ENCODE measurements at places on chromosomes 3 and 15.

- DNase-seq, result no peak
These were observed 55.7 kb downstream of the SPSB4 start for GRCh38 chr3:141106842-141107241.

- DNase-seq, result no peak
These were observed 235.3 kb upstream of the ST8SIA2 start for GRCh38 chr15:92158426-92158825.

GRCh38 chr3:28781053-28781452 lies 432.4 kb upstream of the AZI2 start:
- DNase-seq, result no peak

GRCh38 chr3:49805367-49805782 lies 2.3 kb downstream of the INKA1 start:
- DNase-seq, result peak; percentile 57

DNA sequence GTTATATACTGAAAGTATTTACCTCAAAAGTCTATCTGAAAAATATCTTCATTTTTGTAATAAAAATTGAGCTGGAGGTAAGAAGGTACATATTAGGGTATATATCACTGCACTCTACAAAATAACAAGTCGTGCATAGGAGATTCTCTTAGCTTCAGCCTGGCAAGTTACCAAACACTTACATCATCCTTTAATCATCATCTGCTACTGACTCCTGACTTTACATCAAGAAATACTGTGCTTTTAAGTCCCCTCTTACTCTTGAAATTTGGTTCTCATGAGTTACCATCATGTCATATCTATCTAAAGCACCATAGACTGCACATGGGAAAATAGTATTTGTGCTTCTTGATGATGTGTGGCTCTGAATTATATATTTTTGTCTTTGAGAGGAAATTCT lies 50.8 kb downstream of the LYSMD4 start:
- no peak for DNase-seq

GRCh38 chr3:9565316-9565715 lies 11.7 kb upstream of the LHFPL4 start:
- DNase-seq, result no peak

DNA sequence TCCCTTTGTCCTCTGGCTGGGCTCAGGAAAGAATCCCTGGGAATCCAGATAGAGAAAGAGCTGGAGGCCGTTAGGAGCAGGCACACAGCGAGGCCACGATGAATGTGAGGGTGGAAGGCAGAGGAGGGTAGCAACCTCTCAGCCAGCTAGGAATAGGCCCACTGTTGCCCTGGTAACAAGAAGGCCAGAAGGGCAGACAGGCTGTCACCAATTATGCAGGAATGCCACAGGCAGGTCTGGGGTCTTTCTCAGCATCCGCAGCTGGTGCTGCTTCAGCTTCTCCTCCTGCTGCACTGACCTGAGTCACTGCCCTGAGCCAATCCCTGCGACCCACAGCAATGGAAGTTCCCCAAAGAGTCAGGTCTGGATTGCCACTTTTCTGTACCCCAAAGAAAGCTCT lies 62.8 kb upstream of the C3orf80 start:
- no peak for DNase-seq

GRCh38 chr15:87154761-87155160 lies 1075.1 kb downstream of the AGBL1 start:
- DNase-seq, result no peak

- no peak for DNase-seq
These were observed 245.3 kb downstream of the MYRIP start for GRCh38 chr3:40054568-40055222.

DNA sequence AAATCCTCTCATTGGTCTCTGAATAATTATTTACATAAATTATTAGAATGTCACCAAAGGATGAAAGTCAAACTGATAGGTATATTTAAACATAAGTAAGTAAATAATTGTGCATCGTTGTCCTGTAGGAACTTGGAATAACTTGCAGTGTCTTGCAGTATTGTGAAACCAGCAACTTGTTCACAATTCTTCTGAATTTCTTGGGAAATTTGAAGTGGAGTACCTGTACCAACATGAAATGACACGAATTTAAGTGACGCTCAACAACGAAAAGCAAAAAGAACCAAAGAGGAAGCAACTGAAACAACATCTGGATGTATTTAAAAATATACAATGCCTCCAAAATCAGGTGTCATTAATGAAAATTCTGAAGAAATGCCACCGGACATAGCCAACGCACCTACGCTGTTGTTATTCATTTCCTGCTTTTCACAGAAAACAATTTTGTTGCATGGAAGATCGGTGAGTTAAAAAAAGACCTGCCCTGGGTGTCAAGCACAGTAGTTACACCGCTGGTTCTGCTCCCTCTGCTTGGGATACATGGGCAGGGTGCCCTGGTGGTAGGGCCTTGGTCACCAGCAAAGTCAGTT lies 112.5 kb downstream of the RPLP1 start:
- no peak for DNase-seq

GRCh38 chr15:81293728-81294515 lies 30.0 kb downstream of the STARD5 start:
- DNase-seq, result peak; percentile 57

DNA sequence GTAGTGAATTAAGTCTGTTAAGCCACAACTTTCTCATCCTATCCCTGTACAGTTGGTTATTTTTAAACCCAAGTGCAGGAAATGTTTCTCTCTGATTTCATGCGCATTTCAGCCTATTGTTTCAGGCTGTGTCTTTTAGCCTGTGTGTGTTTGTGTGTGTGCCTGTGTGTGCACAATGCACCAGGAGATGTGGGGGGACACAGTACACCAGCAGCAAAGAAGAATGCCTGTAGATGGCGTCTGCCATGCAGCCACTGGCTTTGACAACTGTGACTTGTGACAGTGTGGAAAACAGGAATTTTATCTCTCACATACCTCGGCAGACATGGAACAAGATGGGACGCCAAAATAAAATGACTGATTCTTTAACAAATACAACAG lies 43.6 kb upstream of the PLXNA1 start:
- DNase-seq, result no peak

DNA sequence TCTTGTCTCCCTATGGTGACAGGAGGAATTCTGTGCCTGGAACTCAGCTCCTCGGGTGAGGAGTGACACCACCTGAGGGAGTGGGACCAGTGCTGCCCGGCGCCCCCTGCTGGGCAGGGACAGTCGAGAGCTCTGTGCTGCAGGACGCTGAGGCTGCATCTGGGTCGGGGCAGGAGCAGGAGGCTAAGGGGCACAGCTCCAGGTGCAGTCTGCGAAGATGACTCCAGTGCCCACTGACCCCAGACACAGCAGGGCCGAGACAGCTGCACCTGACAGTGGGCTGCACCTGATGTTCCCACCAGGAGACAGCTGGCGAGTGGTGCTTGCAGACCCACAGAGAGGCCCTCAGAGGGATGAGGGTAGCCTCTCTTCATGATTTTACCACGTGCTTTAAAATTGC lies 152.9 kb downstream of the ATP10A start:
- DNase-seq, result no peak

- DNase-seq, result no peak
These were observed 35.4 kb upstream of the TCF12 start for GRCh38 chr15:56883088-56883487.

- no peak for DNase-seq
These were observed 146.1 kb upstream of the TPM1 start for GRCh38 chr15:62896380-62896866.

Data from left colon (tissue), 2 donors.